Sigmoid colon (tissue), 7 donors: ENCODE measurements at places on chromosomes 12 and 14. TPM values are rescaled to one million over a fixed set of nuclear protein-coding genes. Genes with fewer than 3 reads are reported as not detected.

Gene GRIP1
- total RNA-seq: 6.3 TPM

Gene PRKD1
- total RNA-seq: 27.1 TPM

Gene HOXC13
- not detected for total RNA-seq

Gene SART3
- total RNA-seq: 69.1 TPM

Gene NDRG2
- 184 TPM for total RNA-seq

Gene GPR162
- total RNA-seq: 16.1 TPM

Gene ABCD2
- total RNA-seq: 2.9 TPM

Gene GMFB
- 33.0 TPM for total RNA-seq

Gene MYO1A
- 0.71 TPM for total RNA-seq

Gene RNFT2
- total RNA-seq: 4.3 TPM

Gene FLRT2
- 6.8 TPM for total RNA-seq

Gene A2M
- total RNA-seq: 195 TPM

Gene DAO
- total RNA-seq: not detected

Gene INSM2
- total RNA-seq: not detected

Gene RNF212B
- total RNA-seq: not detected

Gene CABP1
- 1.7 TPM for total RNA-seq

Gene LRTM2
- not detected for total RNA-seq

Gene RNU4-1
- under 0.01 TPM for total RNA-seq

Gene SMCO3
- total RNA-seq: not detected

Gene MYF6
- not detected for total RNA-seq

Gene ZDHHC22
- 1.1 TPM for total RNA-seq
